ENCODE measurements at places on chromosomes 16 and 17.

DNA sequence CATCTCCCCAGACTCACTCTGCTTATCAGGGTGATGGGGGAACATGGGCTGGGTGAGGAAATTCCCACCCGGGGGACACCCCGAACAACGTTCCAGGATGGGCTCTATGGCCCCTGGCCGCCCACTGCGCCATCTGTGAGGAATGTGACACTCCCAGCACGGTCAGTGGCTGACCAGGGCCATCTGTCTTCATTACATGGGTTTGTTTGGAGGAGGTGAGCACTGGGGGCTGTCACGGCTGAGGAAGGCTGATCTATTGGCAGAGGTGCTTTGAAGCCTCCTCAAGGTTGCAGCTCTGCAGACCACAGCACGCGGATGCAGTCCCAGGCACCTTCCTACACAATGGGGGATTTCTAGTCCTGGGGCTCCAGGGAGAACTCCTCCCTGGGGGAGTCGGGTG, 214.1 kb upstream of the FOXF1 start:
- no peak for DNase-seq

GRCh38 chr17:83143817-83144231, 64.4 kb downstream of the METRNL start:
- DNase-seq = no peak

DNA sequence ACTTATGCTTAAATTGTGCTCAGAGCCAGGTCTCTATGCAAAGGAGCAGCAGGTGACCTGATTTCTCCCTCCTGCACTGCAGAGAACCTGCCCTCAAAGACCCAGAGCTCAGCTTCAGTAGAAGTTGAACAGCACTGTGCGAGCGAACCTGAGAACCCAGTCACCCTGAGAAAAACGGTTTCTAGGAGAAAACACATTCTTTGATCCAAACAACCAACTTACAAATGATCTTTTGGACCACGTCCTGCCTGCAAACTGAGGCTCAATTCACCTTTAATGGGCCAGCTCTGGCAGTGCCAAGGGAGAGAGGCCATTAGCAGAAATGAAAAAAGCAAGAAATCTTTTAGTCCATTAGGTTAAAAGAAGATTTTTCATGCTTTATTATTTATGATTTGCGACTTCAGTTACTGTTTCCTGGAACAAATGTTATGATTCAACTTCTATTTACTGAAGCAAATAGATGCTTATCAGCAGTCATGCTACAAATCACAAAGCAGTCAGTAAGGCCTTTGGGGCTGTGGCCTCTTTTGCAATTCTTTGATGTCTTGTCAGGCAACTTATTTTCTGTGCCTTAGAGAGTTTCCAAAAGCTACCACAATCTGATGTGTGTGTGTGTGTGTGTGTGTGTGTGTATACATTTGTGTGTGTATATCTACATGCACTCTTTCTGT, 65.7 kb upstream of the LRRC37A3 start:
- DNase-seq = no peak

DNA sequence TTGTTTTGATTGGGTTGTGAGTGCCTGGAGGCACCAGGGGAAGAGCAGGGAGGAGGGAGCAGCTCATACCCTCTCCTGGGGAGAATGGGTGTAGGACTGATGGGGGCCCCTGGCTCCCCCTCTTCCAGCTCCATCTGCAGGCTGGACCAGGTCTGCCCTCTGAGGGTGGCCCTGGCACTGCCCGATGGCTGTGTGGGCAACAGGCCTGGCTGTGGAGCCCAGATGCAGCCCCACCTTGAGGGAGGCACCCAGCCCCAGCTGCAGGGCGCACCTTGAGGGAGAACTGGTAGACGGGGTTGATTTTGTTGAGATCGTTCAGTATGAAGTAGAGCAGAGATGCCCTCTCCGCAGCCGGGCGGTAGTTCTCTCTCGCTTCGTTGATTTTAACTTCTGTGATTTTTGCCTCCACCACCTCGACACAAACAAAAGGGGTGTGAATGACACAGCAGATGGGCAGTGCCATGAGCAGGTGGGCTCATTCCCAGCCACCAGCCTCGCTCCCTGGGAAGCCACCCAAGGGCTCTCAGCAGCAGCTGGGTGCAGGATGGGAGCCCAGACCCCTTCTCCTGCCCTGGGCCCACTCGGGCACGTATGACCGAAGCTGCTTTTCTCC, 71.6 kb downstream of the PGS1 start:
- DNase-seq = no peak

DNA sequence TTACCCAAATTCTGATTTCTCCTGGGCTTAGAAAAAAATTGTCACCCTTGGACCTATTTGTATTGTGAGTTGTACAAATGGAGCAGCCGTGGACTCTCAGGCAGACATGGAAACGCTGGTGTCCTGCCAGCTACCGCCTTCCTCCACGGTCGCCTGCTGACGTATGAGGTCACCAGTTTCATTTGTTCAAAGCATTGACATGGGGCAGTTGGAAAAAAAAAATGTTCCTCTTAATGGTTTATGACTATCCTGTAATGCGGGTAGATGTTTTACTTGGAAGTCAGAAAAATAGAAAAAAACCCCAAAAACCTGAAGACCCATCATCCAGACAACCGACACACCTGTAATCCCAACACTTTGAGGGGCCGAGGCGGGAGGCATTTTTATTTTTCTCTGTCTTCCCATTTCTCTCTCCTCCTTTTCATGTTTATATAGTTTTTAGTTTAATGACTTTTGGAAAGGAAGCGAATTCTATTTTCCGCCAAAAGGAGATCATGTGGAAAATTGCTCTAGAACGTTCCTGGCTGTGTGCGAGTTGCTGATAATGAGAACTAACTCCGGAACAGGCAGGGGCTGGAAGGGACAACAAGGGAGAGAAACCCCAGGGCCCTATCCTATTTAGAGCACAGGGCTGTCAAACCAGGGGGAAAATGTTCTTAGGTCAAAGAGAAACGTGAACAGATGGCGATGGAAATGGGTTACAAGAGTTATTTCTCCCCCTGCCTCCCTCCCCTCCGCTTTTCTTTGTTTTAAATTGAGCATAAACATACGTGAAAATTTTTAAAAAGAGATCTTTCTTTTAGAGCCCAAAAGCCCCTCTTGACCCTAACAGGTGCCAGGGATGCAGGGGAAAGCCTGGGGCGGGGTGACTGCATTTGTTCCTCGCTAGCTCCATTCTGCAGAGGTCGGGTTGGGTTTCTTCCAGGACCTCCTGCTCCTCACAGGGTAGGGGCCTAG, 13.7 kb downstream of the DNAH17 start:
- no peak for DNase-seq

DNA sequence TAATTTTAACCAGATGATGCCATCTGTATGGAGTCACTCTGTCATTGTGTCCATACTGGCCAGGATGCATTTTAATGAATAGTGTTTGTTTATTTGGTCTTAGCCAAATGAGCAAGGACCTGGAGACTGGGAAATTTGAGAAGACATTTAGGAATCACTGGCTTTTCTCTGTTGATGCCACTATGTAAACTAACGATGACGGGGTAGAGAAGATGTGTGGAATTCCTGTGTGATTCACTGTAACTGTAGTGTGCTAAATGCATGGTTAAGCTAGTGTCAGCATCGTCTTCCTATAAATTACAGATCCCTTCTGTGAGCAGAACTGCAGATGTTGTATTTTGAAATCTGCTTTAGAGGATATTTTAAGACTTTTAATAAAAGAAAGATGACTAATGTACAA, 66.6 kb downstream of the NOS2 start:
- DNase-seq = no peak

DNA sequence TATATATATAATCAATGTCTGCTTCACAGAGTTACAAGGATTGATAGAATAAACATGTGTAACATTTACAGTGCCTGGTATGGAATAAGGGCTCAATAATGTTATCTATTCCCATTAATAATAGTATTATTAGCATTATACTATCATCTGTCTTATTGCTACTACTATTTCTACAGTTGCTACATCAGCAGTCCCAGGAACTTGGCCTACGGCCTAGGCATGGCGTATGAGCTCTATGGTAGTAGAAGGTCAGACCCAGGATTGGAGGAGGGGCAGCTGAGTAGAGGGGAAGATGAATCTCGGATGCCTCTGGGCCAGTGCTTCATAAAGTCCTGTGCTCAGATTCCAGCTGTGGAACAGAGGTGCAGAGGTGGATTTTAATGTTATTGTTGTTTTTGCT, 146.3 kb upstream of the TBX2 start:
- DNase-seq = no peak

- no peak for DNase-seq
These were observed 83.0 kb downstream of the EMP2 start for GRCh38 chr16:10497132-10498101.

DNA sequence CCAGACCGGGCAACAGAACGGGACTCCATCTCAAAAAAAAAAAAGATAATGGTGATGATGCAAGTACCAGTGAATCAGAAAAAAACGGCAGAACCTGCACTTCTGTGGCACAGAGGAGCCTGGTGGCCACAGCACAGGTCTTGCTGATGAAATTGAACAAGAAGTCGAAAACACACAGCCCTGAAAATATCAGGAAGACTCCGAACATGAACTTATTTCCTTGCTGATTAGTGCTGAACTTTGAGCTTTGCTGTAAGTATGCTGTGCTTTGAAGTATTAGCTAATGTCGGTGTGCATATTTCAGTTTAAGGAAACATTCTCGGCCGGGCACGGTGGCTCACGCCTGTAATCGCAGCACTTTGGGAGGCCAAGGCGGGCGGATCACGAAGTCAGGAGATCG, 10.9 kb upstream of the MYO15B start:
- no peak for DNase-seq

GRCh38 chr16:14564861-14565687, 65.0 kb downstream of the PARN start:
- peak; percentile 10 for DNase-seq

GRCh38 chr16:801584-802363, 1.2 kb upstream of the GNG13 start:
- DNase-seq = no peak

DNA sequence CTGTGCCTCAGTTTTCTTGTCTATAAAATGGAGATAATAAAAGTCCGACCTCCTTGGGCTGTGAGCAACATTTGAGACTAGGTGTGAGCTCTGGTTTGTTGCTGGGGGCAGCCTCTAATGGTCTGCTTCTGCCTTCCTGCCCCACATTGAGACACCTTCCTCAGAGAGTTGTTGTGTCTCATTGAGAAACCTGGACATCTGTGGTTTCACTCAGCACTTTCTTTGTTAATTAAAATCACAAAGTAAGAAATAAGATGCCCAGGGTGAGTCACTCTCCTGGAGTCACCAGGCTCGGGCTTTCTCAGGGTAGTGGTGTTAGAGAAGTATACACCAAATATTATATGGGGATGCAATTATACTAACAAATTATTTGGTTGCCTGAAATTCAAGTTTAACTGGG, 389.2 kb upstream of the SALL1 start:
- no peak for DNase-seq

GRCh38 chr17:32803544-32803943, 73.4 kb downstream of the MYO1D start:
- DNase-seq = peak; percentile 36

GRCh38 chr17:68821860-68822696, 133.1 kb downstream of the ABCA8 start:
- DNase-seq = peak; percentile 61

DNA sequence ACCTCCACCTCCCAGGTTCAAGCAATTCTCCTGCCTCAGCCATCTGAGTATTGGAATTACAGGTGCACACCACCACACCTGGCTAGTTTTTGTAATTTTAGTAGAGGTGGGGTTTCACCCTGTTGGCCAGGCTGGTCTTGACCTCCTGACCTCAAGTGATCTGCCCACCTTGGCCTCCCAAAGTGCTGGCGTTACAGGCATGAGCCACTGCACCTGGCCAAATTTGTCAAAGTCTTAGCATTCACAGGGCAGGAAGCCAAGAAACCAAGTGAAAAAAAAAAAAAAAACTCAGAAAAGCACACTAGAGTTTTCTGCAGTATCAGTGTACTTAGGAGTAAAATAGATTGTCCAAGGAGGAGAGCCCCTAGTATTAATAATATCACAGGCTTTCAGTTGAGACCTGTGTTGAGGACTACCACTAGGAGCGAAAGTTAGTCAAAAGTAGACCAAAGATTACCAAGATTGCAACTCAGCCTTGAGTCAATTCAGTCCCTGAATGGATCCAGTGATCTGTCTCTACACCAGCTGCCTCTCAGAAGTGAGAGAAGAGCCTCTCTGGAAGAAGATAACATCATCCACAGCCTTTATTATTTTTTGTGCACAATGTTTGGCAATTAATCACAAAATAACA, 159.7 kb downstream of the CEP112 start:
- DNase-seq = no peak

DNA sequence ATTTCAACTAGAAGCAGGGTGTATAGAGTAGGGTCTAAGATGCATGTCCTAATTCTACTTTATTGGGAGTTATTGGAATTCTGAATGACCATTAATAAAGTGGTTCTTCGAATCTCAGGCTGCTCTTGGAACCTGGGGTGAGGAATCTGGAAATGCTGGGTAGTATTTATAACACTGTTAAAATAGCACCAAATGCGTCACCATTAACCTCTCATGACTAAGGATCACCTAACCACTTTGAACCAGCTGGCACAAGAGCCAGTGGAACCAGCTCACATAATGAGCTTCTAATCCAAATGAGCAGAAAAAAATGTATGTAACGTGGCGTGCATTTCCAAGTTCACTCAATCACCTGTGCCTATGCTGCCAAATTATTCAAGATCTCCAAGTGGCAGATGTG, 281.7 kb downstream of the GRIN2A start:
- no peak for DNase-seq

DNA sequence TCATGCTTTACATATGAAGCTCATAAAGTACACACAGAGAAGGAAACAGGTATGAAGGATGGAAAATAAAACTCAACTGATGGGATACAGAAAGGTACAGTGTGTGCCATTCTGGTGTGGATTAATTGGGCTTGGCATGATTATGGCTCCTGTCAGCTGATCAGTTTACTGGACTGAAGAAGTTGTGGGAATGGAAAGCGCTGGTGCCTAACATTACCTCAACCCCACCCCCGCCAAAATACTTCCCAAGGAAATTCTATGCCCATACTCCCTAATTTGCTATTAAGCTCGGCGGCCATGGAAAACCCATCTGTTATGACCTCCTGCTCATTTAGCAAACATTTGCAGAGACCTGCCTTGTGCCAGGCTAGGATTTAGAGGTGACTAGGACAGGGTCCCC, 16.6 kb upstream of the PMFBP1 start:
- DNase-seq = no peak

DNA sequence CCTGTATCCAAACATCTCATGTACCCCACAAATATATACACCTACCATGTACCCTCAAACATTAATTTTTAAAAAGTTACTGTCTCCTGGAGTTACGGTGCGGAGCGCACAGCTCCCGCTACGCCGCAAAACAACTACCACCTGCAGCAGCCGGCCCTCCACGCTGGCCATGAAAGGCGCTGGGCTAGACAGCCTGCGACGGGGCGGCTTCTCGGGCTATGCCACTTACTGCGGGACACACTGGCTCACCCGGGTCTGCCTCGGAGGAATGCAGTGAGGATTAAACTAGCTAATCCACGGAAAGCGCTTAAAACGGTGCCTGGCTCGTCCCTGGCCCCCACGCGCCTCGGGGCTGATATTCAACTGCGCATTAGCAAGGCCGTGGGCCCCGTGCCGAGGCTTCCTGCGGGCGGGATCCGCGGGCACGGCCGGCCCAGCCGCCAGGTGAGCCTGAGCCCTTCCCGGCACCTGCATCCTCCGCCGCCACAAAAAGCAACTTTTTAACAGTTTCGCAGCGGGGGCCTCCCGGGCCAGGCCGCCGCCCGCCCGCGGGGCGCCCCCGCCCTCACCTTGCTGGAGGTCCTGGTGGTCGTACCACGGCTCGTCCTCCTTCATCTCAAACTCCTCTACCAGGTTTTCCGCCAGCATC, 633 bp downstream of the CDR2 start:
- no peak for DNase-seq

GRCh38 chr17:77640916-77641605, 317.4 kb upstream of the TNRC6C start:
- DNase-seq = no peak

Data from fibroblast of the conjunctiva (primary cell).